Heart right ventricle (tissue), 16 donors: ENCODE measurements at places on chromosomes 2 and 18. TPM values are rescaled to one million over a fixed set of nuclear protein-coding genes. Genes with fewer than 3 reads are reported as not detected.

Gene LIPT1
- total RNA-seq, result 9.1 TPM

Gene ASNSD1
- 37.6 TPM for total RNA-seq

Gene FEV
- total RNA-seq, result not detected

Gene EHD3
- 12.5 TPM for total RNA-seq

Gene IL1F10
- total RNA-seq, result not detected

Gene PROKR1
- not detected for total RNA-seq

Gene ILKAP
- total RNA-seq, result 24.7 TPM

Gene L3MBTL4
- total RNA-seq, result 2.0 TPM

Gene NR4A2
- total RNA-seq, result 1.2 TPM

Gene ZFAND2B
- total RNA-seq, result 13.0 TPM

Gene NT5C1B
- total RNA-seq, result not detected

Gene CTNNA2
- not detected for total RNA-seq

Gene REG3G
- total RNA-seq, result not detected

Gene DNAH7
- total RNA-seq, result 0.44 TPM
